ENCODE measurements at places on chromosomes 6 and 20.
A peak's percentile ranks its signal among the peaks of the same experiment; 100 is the strongest.

GRCh38 chr6:74333406-74333805, 637.4 kb downstream of the CD109 start:
- peak; percentile 24 for DNase-seq

DNA sequence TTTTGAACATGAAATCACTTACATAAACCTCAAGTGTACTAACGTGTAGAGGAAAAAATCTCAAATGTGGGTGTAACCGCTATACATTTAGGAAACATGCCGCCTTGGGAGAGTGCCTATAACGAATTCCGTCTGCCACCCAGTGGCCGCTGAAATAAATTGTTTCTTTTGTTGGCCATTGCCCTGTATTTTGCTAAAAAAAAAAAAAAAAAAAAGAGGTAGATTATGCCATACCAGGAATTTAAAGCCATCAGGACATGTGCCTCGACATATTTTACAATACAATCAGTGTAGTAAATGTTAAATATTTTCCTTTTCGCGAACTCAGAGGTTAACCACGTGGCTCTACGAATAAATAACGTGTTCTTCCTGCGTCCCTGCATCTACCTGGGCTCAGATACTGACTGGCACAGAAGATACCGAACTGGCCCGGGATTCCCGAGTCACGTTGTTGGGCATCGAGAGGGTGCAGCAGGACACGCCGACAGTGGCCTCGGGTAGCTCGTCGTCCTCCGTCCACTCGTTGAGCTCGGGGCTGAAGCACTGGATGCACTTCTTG, 14.3 kb downstream of the KLHL31 start:
- DNase-seq, result peak; percentile 69

DNA sequence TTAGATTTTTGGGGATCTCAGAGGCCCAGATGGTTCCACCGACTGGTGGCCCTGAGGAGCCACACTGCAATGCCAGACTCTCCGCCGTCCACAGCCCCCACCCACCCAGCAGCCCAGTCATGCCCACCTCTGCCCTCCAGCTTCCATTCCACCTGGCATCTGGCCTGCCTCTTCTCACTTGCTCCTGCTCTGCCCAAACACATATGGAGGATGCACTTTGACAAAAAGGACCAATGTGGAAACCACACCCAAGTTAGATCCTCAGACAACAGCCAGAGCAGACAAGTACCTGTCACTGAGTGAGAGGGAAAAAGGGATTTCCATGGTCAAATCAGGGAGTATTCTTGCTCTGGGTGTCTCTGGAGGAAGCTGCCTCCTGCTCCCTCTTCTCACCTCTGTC, 120.6 kb upstream of the NXT1 start:
- no peak for DNase-seq

DNA sequence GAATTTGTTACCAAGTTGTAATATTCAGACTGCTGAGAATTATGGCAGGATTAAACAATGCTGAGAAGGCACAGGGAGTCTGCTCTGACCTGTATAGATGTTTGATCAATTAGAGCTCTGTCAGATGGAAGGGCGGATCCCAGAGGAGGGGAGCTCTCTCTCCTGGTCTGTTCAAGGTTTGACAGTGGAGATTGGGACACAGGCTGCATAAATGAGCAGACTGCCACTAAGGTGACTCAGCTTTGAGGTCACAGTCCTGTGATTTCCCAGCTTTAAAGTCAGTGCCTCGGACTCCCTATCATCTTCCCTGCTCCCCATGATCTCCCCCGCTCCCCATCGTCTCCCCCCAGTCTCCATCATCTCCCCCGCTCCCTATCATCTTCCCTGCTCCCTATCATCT, 59.2 kb upstream of the SLC22A23 start:
- no peak for DNase-seq

- DNase-seq, result no peak
These were observed 22.1 kb downstream of the NUDT3 start for GRCh38 chr6:34370361-34370760.

DNA sequence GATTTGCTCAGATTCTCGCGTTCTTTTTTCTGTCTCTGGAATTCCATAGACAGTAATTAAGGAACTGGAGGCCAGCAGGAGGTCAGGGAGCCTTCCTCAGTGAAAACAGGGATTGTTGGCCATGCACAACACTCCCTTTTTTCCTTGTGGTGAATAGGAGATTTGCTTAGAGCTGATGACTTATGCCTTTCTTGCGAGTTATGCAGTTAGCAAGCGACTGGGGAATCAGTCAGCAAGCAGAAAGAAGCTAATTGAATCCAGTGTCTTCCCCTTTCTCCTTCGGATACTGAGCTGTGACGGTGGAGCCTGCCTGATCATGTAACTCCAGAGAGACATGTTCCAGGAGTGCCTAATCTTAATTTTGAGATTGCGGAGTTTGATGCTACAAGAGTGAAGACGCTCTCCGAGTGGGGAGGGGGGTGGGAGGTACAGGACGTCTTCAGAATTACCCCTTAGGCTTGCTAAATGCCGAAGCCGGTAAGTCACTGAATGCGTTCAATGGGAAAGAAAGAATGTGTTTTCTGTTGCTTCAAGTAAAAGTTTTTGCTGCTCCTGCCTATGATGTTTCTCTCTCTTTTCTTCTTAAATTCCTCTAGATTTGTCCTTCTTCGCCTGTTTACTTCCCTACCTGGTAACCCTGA, 165.9 kb downstream of the SASH1 start:
- DNase-seq, result peak; percentile 89

GRCh38 chr6:124962639-124963415, 590 bp downstream of the RNF217 start:
- peak; percentile 38 for DNase-seq

- no peak for DNase-seq
These were observed 39.1 kb upstream of the ANKRD60 start for GRCh38 chr20:58267389-58268215.

DNA sequence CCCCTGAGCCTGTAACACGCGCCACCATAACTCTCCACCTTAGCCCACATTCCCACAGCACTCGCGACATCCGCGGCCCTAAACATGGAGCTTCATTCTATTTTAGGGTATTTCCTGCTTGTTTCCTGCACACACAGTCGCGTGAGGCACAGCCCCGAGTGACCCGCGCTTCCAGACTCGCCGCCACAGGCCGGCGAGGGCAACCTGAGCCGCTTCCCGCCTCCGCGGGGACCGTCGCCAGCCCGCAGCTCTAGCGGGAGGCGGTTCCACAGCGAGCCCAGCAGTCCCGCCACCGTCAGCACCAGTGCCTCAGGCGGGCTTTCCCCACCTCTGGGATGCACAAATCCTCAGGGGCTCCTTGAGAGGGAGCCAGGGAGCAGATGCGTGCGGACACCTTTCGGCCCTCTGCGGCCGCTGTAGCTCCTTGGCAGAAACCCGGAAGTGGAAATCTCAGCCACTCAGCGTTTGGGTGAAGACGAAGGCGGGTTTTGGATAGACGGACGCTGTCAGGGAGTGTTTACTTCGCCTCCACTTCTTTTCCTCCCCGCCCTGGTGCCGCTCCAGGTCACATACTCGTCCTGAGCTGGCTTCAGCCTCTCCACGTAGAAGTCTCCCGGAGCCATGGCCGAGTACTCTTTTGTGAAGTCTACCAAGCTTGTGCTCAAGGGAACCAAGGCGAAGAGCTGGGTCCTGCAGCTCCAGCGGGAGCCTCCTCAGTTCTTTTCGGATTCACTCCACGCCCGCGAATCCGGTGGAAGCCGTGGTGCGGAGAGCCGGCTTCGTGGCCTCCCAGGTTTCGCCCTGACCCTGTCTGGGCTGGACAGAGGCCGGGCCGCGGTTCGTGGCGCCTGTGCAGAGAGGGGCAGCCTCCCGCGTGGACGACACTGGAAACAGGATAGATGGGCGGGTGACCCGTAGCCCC, 2177.4 kb upstream of the DEFB115 start:
- no peak for DNase-seq

DNA sequence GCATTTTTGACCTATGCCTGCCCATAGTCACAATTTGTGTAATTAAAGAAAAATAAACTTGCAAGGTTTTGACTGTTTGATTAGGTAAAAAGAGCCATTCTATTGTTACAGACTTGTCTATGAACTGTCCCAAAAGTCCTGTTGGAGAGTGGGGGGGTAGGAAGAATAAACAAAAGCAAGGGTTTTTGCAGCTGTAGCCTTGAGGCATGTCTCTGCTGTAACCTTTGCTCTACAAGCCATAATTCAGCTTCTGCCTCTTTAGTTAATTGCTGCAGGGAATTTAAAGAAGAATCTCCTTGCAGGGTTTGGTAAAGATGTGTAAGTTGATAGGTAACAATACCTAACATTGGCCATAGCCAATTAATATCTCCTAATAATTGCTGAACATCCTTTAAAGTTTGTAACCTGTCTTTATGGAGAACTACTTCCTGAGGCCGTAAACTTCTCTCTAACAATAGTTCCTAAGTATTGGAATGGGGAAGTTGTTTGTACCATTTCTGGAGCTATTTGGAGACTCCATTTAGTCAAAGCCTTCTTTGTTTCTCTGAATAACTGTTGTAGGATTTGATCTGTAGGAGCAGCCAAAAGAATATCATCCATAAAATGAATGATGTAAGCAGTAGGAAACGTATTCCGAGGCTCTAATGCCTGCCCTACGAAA, 7.9 kb upstream of the ABHD12 start:
- no peak for DNase-seq

- no peak for DNase-seq
These were observed 26.7 kb upstream of the IYD start for GRCh38 chr6:150342126-150342525.

- no peak for DNase-seq
These were observed 209.8 kb downstream of the TPBG start for GRCh38 chr6:82573254-82573972.

GRCh38 chr6:100472674-100473073, 8.0 kb upstream of the SIM1 start:
- DNase-seq, result peak; percentile 32

GRCh38 chr6:116561377-116562018, 7.9 kb downstream of the CALHM4 start:
- peak; percentile 68 for DNase-seq

DNA sequence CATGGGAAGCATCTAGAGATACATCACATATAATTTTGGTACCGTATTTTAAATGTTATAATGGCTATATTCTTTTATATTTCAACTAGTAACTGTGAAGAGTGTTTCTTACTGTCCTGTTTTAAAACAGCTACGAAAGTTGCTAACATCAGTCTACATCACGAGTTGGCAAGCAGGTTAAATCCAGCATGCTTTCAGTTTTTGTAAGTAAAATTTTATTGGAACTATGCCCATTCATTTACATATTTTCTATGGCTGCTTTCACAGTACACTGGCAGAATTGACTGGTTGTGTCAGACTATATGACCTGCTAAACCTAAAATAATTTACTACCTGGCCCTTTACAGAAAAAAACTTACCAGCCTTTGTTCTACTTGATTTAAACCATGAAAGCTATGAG, 478.1 kb downstream of the PHF3 start:
- DNase-seq, result no peak

GRCh38 chr20:48002517-48002970, 217.3 kb upstream of the SULF2 start:
- peak; percentile 44 for DNase-seq

DNA sequence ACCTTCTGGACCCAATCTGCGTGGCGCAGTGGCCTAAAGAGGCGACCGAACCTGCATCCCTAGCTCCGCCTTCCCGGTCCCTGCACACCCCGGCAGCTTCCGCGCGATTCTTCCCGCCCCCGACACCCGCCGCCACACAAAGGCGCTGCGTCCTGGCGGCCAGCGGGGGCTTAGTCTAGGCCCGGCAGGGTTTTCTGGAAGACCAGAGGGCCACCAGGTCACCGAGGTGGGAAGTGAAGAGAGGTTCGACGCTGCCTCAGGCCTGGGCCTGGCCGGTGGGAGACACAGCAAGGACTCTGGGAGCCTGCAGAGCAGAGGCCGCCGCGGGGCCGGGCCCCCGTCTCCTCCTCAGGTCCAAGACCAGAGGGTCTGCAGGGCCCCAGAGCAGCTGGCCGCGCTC, 154.9 kb downstream of the OR2B2 start:
- DNase-seq, result no peak

- peak; percentile 15 for DNase-seq
These were observed 995 bp downstream of the ZFP64 start for GRCh38 chr20:52190437-52191131.

DNA sequence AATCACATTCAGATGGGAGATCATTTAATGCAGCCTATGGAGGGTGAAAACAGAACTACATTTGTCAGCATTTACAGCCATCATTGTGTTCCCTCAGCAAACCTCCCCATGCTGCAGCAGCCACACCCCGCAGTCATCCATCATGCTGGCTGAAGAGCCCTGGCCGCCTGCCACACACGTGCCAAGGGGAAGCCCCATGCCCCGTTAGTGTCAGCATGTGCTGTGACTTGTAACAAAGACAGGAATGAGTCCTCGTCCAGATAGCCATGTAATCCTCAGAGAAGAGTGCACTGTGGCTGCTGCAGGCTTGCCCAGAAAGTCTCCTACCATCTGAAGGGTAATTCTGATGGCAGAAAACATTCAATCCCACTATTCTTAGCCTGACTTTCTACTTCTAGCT, 1097.8 kb downstream of the KIF16B start:
- DNase-seq, result no peak

DNA sequence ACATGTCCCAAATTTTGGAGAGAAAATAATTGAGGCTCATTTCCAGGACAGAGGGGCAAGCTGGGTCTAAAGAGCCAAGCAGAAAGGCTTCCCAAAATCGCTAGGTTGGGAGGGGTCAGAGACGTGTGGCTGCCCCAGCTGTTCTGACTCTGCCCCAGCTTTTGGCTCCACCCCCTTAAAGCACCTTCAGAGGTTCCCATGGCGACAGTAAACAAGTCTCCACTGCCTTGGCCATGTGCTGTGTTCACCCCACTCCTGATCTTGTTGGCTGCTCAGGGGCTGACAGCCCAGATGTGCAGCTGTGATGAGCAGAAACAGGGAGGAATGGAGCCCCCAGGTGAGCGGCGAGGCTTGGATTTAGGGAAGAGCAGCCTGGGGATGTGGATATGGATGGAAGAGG, 72.8 kb upstream of the SPTLC3 start:
- no peak for DNase-seq

DNA sequence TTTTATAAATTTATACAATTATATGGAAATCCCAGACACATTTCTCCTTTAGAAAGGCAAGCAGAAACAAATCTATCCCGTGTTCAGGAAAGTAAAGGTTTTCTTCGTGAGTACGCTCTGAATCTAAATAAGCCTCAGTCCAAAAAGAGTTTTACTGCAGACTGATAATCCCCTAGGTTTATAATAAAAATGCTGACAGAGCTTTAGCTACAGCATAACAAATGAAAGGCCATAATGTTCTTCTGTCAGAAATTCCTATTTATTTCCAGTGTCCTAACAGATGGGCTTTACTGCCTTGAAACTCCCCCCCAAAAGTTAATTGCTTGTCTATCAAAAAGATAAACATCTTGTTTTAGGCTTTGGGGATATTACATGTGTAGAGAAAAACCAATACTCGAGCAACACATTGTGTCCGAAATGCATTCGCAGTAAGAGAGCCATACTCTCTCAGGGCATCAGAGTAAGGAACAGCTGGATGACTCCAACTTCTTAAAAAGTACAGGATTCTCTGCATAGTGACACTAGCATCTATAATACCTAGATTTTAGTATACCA, 109.0 kb downstream of the PRKN start:
- DNase-seq, result no peak

- no peak for DNase-seq
These were observed 97.8 kb downstream of the PACRG start for GRCh38 chr6:162825597-162825996.

Data from amniotic epithelial cell (primary cell).